ENCODE measurements at places on chromosomes 2 and 18.

DNA sequence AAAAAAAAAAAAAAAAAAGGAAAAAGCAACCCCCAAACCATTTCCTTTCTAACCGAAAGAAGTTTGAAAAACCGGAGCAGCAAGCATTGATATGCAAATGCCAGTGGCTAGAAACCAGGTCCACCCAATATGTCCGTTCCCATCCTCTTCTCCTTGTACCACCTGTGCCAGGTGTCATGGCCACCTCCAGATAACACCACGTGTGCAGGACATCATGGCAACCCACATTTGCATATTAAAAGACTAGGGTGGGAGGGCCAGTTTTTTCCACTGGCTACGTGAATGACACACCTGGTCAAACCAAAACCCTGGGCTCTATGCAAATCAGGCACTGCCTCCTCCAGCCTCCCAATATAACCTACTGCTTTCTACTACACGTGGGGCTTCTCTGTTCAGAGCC lies 303.3 kb upstream of the GULP1 start:
- DNase-seq, result no peak

- DNase-seq, result peak; percentile 46
Observed at GRCh38 chr2:237998530-237998929, 31.7 kb downstream of the UBE2F start.

DNA sequence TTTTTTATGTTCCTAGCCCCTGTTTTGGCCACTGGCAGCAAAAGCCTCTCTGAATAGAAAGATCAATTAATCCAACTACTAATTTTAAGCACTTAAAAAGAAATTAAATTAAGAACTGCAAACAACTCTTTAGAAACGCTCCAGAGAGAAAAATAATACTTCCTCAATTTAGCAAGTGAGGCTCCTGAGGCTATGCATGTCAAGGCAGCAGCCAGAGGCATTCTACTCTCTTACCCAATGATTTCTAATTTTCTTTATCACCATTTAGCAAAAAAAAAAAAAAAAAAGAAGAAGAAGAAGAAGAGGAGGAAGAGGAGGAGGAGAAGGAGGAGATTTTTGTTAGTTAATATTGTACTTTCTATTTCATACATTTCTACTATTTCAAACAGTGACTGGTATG lies 68.5 kb downstream of the TMEM237 start:
- no peak for DNase-seq

DNA sequence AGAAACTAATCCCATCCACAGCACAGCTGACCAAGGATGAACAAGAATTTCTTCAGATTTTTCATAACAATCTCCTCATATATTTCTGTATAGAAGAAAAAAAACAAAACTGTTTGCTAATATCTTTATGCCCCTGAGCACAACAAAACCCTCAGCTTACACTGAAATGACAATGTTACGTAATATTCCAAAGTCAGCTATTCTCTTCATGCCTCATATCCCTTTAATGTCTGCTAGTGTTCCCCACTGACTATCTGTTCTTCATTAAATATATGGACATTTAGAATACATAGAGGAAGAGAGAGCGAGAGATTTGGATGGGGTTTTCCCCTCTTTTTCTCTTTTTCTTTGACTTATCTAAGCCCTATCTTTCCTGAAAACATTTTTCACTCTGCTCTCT lies 87.9 kb upstream of the GULP1 start:
- no peak for DNase-seq

DNA sequence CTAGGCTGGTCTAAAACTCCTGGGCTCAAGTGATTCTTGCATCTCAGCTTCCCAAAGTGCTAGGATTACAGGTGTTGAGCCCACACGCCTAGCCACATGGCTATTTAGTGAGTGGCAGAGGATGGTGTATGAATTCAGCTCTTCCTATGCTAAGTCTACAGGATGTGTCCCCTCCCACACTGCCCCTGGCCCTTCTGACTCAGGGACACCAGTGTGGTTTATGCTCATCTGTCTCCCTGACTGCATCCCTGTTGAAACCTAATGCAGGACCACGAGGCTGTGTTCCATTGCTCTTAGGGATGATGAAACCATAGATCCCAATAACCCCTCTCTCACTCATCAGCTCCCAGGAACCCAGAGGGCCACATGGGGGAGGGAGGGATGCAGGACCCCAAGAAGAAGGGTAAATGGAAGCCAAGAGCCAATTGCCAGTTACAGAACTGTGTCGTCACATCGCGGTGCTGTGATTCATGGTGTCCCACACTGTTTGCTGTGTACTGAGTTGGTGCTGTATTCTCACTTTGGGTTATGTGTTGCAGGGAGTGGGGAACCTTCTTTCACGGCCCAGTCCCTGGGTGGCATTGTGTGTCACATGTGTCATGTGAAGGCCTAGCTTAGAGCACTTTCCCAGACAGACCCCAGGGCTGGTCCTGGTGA lies 102.9 kb upstream of the HAAO start:
- no peak for DNase-seq

DNA sequence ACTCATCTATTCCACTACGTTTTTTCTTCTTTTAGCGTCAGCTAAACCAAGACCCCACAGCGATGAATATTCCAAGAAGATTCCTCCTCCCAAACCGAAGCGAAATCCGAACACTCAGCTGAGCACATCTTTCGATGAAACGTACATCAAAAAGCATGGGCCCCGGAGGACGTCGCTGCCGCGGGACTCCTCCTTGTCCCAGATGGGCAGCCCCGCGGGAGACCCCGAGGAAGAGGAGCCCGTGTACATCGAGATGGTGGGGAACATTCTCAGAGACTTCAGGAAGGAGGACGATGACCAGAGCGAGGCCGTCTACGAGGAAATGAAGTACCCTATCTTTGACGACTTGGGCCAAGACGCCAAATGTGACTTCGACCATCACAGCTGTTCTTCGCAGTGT lies 182.4 kb downstream of the NYAP2 start:
- DNase-seq, result no peak

DNA sequence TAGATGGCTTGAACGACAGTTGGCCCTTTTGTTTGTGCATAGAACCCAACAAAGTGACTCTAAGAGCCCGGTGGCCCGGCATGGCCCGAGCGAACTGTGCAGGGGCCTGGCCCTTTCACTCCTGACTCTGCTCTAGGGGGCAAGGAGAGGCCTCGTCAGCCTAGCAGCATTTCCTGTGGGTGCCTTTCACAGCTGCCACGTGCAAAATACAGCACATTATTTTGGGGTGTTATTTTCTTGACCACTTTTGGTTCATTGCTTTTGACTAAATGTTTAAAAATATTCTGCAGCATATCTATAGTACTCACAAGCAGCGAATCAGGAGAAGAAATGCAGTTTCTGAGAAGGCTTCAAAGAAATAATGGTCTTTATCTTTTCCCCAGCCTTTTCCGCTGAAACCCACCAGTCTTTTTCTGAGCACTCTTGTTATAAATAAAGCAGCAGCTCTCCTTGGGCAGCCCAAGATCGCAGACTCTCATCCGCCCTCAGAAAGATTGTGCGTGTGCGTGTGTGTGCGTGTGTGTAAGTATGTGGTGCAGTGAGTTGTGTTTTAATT lies 31.3 kb downstream of the DGKD start:
- DNase-seq, result peak; percentile 83

- DNase-seq, result no peak
Observed at GRCh38 chr2:64848363-64848762, 140.8 kb upstream of the SLC1A4 start.

DNA sequence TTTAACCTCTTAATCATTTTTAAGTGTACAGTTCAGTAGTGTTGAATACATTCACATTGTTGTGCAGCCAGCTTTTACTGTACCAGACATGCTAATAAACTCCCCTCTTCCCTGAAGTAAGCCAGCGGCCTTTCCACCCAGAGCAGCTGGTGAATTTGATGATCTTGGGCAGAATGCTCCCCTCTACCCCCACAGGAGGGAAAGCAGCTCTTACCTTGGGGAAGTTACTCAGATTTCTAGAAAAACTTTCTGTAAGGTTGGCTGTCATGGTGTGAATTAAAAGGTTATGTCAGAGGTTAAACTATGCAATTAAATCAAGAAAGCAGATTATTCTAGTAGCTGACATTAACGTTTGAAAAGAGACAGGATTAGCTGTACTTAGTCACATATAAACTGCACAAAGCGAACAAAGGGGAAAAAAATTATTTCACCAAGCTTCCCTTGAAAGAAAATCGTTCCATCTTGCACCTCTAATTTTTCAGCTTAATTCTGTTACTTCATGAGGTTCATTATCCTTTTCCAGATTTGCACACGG lies 398.5 kb upstream of the NRP2 start:
- DNase-seq, result no peak

- DNase-seq, result no peak
Observed at GRCh38 chr2:137886083-137886831, 78.0 kb upstream of the HNMT start.

Data from activated CD8-positive, alpha-beta memory T cell treated with anti-CD3 and anti-CD28 coated beads for 24 hours (primary cell).